ENCODE measurements at places on chromosomes 2 and 18. TPM values are rescaled to one million over a fixed set of nuclear protein-coding genes. Genes with fewer than 3 reads are reported as not detected.

The SEPTIN2 gene
- 173 TPM for total RNA-seq

The IL37 gene
- not detected for total RNA-seq

The STARD6 gene
- total RNA-seq = 0.23 TPM

The MC4R gene
- total RNA-seq = not detected

The TSPYL6 gene
- total RNA-seq = not detected
